Activated CD8-positive, alpha-beta T cell treated with anti-CD3 and anti-CD28 coated beads, Interleukin-2, amount 10 ng/mL, durations not matched to agents 7 days and 5 days (primary cell): ENCODE measurements at places on chromosomes 12 and 14. TPM values are rescaled to one million over a fixed set of nuclear protein-coding genes. Genes with fewer than 3 reads are reported as not detected.

Gene HPD
- total RNA-seq: not detected

Gene CD163
- not detected for total RNA-seq

Gene LBHD2
- not detected for total RNA-seq

Gene KRT75
- total RNA-seq: not detected

Gene PMCH
- not detected for total RNA-seq

Gene PXN
- 123 TPM for total RNA-seq

Gene ALDH1L2
- 0.18 TPM for total RNA-seq

Gene KIF5A
- 0.99 TPM for total RNA-seq

Gene DIO3
- not detected for total RNA-seq

Gene AP4S1
- 7.7 TPM for total RNA-seq

Gene LAG3
- total RNA-seq: 45.2 TPM

Gene TSPAN8
- total RNA-seq: not detected

Gene LRIG3
- total RNA-seq: not detected

Gene TMEM117
- total RNA-seq: 0.24 TPM

Gene ALX1
- not detected for total RNA-seq

Gene TAS2R13
- total RNA-seq: 1.1 TPM

Gene CD63
- total RNA-seq: 203 TPM

- no peak for DNase-seq
These were observed 213.6 kb downstream of the ADGRD1 start for GRCh38 chr12:131167334-131167733.

- DNase-seq: no peak
These were observed 192.1 kb downstream of the CPNE8 start for GRCh38 chr12:38713294-38713693.

DNA sequence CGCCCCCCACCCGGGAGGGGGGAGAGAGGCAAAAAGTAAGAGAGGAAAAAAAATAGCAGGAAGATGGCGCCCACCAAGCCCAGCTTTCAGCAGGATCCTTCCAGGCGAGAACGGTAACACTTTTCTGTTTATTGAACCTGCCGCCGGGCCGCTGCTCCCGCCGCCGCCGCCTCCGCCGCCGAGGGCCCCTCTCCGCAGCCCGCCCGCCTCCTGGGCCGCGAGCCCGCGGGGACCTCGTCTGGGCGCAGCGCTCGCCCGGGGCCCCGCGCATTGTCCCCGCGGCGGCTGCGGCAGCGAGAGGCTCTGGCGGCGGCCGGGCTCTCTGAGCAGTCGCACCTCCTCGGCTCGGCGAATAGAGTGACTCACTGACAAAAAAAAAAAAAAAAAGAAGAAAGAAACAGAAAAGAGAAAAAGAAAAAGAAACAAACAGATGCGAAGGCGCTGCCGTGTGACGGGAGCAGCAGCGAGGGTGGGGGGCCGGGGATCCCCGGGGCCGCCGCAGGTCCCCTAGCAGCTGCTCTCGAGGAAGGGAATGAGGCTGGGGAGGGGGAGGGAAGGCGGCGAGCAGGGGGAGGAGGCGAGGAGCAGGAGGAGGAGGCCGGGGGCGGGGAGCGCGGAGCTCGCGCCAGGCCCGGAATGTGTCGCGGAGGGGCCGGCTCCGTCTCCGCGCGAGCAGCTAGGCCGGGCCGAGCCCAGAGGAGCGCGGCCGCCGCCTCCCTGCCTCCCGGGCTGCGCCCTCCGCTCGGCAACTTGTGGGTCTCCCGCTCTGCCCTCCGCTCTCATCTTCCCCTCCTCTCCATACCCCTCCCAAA is 781 bp downstream of the NPAS3 start:
- no peak for DNase-seq

DNA sequence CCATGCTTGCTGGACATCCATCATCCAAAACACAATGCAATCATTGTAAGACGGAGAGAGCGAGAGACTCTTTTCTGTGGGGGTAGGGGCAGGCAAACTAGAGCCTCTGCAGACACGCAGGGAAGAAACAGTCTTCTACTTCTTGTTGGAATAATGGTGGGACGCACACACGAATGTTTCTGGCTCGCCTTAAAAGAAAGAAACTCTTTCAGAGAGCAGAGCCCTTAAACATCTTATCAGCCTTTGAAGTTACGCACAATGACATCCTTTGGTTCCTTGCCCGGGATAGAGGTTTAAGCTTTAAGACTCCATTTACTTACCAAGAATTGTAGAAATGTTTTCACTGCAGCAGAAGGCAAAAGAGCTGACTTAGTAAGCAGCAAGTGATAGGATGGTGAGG is 133.8 kb upstream of the FOXN3 start:
- DNase-seq: no peak

DNA sequence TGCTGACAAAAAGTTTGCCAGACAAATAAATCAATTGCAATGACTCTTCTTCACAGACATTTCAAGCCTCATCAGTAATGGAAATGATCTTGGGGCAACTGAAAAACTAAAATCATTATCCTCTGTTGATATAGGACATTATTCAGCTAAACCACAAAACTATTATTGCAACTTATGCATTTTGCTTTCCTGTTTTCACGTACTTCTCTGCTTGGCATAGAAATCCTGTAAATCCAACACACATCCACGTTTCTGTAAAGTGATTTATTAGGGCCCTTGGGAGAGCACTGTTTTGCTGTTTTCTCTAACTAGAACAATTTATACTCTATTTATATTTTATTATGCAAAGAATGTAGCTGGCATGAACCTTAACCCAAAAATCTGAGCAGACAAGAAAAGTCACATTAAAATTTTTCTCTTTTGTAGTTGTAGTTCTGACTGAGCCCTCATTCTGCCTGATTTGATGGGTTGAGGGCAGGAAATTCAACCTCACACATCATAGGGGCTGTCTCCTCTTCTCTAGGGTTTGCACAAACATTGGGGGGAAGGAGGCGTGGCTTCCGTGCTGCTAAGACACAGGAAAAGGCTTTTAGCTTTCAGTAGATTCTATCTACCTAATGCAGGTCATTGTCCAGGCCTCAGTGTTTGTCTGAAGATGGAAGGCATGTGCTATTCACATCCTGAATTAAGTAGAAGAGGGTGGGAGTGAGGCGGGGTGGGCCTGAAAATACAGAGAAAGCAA is 11.5 kb upstream of the NUP107 start:
- DNase-seq: peak; percentile 93

- DNase-seq: no peak
These were observed 187.6 kb upstream of the C14orf180 start for GRCh38 chr14:104392001-104392395.

- no peak for DNase-seq
These were observed 5.8 kb downstream of the EFS start for GRCh38 chr14:23359167-23359626.

- no peak for DNase-seq
These were observed 99.6 kb downstream of the SLC38A6 start for GRCh38 chr14:61080591-61081010.

DNA sequence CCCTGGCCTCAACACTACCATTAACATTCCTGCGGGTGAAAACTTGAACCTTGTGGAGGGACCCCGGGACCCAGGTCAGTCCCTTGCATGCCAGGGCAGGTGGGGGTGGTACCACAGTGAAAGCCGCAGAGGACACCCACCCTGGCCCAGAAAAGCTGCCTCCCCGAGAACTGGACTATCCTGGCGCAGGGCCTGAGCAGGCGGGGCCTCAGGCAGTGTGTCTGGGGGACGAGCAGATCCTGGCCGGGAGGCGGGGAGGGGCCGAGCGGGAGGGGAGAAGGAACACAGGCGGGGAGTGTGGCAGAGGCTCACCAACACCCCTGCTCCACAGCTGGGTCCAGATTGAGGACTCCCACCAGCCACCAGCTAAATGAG is 10.0 kb downstream of the AHNAK2 start:
- no peak for DNase-seq

DNA sequence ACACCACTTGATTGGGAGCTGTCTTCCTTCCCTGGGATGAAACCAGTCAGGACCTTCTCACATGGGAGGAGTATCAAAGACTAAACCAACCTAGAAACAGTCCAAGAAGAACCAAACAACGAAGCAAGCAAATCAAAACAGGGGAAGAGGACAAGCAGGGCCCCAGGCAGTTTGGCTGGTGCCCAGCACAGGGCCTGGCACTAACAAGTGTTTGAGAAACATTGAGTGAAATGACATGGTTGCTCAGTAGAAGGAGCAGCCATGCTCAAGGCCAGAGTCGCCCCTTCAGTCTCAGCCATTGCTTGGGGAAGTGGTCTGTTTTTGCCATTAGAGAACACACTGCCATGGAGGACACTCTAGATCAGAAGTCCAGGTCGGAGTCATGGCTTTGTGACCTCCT is 323.1 kb downstream of the CACNA1C start:
- DNase-seq: no peak

- no peak for DNase-seq
These were observed 99.0 kb downstream of the KCNH5 start for GRCh38 chr14:62946221-62946620.

DNA sequence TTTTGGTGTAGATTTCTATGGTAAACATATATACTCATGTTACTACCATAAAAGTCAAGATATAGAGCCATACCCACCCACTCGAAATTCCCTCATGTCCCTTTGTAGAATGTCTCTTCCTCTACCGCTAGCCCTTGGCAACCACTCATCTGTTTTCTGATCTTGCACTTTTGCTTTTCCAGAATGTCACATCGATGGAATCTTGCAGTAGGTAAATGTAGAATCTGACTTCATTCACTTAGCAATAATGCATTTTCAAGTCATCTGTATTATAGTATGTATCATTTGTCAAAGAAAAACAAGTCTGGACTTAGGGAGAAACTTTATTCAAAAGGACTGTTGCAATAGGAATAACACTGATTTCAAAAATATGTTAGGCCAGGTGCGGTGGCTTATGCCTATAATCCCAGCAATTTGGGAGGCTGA is 19.3 kb upstream of the CLEC2D start:
- DNase-seq: no peak

DNA sequence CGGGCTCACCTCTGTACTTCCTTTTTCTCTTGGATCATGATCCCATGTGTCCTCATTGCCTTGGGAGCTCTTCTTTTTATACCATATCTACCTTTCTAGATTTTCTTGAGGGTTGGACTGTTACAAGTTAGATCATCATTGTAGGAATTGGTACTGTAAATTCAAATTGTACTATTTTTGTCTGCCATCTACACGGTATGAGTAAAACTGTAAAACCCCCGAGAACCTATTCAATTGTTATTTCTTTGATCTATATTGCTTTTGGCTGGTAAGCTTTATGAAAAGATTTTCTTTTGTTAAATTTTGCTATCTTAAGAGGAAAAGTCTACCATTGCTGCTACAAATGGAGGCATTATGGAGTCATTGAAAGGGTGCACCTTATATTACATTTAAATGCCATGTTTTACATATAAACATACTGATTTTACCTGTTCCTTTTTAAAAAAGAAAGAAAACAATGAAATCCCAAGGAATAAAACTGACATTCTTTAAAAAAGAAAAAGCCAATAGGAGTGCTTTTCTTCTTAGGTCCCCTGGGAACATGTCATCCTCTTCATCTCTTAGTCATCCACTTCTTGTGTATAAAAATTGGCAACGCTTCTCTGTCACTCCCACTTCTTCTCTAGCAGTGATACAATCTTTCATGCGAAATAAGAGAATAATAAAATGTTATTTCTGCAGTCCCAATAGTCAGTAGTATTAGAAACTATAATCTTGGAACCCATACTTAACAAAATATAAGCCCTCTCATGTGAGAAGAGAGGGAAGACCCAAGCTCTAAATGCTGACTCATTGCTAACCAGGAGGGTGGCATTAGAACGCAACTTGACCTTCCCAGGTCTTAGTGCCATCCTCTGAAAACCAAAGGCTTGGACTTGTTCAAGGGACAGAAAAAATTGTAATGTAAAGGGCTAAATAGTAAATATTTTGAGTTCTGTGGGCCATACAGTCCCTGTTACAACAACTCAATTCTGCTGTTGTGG is 20.4 kb downstream of the RGS6 start:
- no peak for DNase-seq

DNA sequence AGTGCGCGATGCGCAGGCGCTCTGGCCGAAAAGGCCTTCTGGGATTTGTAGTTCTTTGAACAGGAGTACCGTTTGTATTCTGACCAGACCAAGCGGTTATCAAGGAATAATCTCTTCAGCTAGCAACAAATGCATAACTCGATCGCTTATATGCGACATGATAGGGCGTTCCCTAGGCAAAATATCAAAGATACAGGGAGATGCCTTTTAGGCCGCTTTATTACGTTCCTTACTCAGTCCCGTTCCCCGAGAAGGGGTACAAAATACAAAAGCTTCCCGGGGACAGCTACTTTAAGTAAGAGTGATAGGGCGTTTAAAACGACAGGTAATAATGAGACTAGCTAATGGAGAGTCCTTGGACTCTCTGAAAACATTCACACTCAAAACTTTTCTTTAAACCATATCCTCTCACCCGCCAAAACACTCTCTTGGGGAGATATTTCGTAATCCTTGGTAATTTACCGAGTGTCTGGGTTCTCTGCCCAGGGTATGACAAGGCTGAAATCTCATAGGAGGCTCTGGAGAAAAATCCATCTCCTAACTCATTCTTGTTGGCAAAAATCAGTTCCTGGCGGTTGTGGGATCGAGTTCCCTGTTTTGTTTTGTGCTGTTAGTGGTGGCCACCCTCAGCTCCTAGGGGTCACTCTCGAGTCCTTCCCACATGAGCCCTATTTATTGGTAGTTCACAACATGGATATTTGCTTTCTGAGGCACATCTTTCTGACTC is 412 bp upstream of the SNW1 start:
- peak; percentile 29 for DNase-seq

DNA sequence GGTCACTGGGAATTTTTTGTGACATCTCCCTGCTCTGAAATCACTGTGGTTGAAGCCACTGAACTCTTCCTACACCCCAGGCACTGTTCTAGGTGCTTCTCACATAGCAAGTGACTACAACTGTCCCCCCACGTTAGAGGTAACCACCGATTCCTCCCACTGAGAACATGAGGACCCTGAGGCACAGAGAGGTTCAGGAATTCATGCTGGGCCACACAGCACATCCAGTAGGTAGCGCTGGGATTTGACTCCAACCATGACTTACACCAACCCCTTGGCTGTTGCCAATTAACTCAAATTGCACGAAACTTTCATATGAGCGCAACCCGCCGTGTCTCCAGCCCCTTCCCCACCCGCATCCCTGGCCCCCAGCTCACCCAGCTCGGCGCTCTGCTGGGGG is 105.2 kb downstream of the RFLNA start:
- DNase-seq: no peak

DNA sequence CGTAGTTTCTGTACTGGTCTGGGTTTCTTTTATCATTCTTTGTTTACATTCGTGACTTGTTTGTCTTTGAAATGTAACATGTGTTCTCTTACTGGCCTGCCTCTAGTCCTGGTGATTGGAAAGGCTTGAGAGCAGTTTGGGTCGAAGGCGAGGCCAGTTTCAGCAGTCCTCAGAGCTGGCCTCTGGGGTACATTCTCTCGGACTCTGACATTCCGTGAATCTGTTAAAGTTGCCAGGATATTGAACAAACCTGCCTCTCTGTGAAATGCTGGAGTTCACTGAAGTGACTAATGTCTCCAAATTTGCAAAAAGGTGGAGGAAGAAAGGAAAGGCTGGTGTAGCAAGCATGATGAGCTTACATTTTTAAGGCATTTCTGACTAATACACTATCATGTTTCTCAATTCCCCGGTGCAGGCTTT is 1.5 kb downstream of the PLEKHA5 start:
- no peak for DNase-seq

GRCh38 chr14:64736271-64737169 is 32.3 kb downstream of the PLEKHG3 start:
- no peak for DNase-seq
